Spleen (tissue), 13 donors: ENCODE measurements at places on chromosomes 11 and 22.
A peak's percentile ranks its signal among the peaks of the same experiment; 100 is the strongest.

- DNase-seq, result no peak
These were observed 39.9 kb downstream of the SERGEF start for GRCh38 chr11:17972987-17973386.

GRCh38 chr11:65086809-65087208 is 2.8 kb downstream of the ZFPL1 start:
- DNase-seq, result no peak

GRCh38 chr11:118142081-118142480 is 10.5 kb downstream of the SCN4B start:
- DNase-seq, result no peak

DNA sequence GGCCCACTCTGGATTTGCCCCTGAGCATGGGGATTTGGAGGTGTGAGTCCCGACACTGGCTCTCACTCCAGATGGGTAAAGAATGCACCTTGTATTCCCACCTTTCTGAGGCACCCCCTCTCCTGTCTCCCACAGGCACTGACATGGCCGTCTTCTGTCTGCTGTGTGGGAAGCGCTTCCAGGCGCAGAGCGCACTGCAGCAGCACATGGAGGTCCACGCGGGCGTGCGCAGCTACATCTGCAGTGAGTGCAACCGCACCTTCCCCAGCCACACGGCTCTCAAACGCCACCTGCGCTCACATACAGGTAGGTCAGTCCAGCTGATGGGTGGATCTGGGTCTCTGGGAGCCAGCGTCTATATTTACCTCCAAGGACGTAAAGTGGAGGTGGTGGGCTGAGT is 54.2 kb upstream of the NNMT start:
- DNase-seq, result no peak

- no peak for DNase-seq
These were observed 874.4 kb upstream of the TENM4 start for GRCh38 chr11:80315200-80315599.

DNA sequence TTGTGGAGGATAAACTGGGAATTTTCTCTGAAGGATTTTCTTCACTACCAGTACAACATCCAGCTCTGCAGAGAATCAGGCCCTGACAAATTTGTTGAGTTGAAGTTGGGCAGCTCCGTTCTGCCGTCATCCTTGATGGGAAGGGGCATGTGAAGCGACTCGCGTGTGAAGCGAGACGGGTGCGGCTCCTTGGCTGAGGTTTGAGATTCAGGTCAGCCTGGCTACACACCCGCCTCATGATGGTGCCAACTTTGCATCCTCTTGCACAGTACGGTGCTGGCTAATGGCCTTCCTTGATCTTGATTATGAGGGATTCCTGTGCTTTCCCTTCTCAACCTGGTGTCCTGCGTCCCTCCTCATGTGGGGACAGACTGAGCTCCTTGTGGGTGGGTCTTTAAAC is 19.7 kb upstream of the CDC42EP2 start:
- no peak for DNase-seq

- DNase-seq, result no peak
These were observed 244.6 kb downstream of the AASDHPPT start for GRCh38 chr11:106322106-106322505.

DNA sequence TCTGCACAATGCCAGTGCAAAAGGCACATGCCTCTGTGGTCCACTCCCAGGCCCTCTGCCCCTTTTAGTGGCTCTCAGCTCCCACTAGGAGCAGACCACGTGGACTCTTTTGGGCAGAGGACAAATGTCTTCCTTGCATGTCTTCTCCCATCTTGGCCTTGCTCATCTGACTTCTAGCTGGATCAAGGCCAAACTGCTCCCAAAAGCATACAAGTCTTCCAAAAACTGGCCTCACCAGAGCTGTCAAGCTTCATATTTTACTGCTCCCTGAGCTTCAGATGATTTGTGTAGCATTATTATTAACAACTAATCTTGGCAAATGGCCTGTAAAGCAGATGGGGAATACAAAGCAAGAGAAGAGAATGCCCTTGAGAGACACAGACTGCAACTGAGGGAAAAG is 6.9 kb downstream of the SMPD1 start:
- DNase-seq, result no peak

DNA sequence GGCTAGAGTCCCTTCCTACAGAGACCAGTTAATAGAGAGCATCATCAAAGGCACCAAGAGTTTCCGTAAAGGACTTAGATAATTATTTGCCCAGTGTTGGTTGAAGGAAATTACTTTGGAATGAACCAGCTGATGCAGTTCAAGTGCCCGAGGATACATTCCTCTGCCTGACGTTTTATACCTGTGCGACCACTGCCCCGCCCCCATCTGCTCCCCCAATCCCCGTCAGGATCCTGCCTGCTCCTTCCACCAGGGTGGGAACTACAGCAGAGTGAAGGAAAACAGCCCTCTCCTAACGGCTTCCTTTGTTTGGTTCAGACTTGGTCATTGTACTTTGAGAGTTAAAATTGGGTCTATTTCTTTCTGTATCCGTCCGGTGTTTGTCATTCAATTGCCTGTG is 761.5 kb downstream of the NTM start:
- no peak for DNase-seq

DNA sequence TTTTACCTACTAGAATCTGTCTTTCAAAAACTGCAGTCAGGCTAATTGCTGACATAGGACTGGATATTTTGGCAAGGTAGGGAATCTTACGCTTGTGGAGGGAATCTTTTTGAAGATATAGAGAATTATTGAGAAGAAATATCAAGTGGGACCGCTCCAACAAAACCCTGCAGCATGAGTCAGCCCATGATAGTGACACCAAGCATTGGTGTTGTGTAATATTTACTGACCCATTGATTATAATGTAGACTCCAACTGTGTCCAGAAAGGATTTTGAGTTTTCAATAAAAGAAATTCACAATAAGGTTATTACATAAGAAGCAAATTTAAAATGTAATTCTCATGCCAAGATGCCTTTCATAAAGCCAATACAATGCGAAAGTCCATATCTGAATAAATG is 20.7 kb downstream of the MS4A4A start:
- DNase-seq, result no peak

- no peak for DNase-seq
These were observed 952.5 kb upstream of the FAT3 start for GRCh38 chr11:91272089-91272488.

DNA sequence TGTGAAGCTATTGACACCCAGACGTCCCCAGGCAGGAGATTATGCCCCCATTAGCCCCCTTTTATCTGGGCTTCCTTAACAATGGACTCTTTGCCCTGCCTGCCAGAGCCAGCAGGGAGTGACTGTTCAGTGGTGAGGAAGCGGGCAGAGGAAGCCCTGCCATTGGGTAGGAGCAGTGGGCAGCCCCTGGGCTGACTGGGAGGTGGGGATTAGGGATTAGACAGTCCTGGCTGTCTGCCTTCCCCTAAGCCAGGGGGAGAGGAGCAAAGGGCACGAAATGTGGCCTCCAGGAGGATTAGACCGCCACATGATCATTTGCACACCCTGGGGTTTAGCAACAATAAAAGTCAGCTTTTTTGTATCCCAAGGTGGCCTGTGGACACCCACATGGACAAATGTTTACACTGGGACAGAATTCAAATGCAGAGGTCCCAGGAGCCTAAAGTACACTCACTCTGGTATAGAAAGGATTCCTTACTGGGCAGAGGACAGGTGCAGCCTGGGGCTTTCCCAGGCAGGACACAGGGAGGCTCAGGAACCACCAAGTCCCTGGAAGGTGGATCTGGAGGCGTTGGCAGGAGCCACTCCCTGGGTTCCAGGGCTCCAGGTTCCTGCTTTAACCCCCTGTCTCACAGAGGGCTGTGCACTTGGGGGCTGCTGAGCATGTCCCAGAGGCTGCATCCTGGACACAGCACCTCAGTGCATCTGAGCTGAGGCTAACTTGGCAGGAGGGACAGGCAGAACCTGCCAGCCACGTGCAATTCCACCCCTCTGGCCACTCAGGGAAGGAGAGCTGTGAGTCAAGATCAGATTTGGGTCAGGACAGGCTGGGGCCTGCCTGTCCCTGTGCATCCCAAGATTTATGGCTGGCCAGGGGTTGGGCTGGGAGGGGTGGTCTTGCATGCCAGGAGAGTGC is 2.1 kb downstream of the PNPLA3 start:
- no peak for DNase-seq

DNA sequence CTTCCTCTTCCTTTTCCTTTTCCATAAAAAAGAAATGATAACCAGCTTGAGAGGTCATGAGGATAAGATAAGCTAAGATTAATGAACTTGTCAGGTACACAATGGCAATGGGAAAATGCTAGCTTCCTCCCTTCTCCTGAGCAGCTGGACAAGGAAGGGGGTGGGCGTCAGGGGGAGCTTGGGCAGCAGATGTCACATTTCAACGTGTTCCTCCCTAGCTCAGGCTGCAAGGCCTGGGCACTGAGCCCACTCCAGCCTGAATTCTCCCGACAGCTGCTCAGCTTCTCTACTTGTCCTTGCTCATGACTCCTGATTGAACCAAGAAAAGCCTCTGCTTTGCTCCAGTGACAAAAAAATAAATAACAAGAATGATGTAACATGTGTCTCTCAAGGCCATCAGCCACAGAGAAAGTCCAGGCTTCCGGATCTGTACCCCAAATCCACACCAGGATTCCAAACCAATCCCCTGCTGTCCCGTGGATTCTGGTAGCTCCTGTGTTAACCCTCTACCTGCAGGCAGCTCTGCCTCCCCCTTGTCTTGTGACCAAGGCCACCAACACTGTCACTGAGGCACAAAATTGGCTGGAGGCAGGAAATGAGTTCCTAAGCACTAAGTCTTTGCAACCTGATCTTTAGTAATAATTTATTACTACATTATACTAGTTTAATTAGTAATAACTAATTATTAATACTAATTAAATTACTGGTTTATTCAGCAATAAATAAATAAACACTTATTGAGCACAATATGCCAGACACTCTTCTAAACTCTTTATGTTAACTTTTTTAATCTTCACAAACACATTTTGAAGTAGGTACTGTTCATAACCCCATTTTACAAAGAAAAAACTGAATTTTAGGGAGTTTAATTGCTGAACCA is 146.5 kb downstream of the CCDC34 start:
- peak; percentile 83 for DNase-seq
